Pancreas (tissue), 10 donors: ENCODE measurements at places on chromosomes 2 and 18.

- DNase-seq = no peak
Measured at GRCh38 chr2:179050755-179051154, 818 bp upstream of the CCDC141 start.

GRCh38 chr2:152603166-152603565 lies 114.1 kb downstream of the PRPF40A start:
- no peak for DNase-seq

DNA sequence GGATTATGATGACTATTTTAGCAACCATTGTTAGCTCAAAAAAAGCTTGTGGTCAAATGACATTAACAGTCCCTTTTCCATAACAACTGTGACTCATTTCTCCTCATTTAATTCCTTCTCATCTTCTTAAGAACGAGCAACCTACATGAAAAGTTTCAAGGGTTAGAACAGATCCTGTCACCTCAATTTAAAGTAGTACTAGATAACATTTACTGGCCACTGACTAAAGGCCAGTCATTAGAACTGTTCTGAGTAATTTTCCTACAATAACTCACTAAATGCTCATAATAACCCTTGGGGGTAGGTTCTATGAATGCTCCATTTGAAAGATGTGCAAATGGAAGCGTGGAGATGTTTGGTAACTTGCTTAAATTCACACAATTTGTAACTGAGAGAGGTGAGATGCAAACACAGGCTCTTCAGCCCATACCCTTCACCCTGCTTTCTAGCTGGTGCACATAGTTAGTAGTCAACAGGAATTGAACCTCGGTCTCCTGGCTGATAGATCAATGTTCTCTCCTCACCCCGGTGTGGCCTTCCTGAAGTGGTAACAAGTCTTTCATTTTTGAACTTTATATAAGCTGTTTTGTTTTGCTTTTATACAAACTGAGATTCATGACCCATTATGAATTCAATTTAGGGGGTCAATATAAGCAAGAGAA lies 212.5 kb downstream of the SETBP1 start:
- no peak for DNase-seq

- DNase-seq = no peak
Measured at GRCh38 chr2:55891671-55892094, 31.9 kb downstream of the EFEMP1 start.

- no peak for DNase-seq
Measured at GRCh38 chr2:182509216-182509615, 82.4 kb upstream of the PDE1A start.

DNA sequence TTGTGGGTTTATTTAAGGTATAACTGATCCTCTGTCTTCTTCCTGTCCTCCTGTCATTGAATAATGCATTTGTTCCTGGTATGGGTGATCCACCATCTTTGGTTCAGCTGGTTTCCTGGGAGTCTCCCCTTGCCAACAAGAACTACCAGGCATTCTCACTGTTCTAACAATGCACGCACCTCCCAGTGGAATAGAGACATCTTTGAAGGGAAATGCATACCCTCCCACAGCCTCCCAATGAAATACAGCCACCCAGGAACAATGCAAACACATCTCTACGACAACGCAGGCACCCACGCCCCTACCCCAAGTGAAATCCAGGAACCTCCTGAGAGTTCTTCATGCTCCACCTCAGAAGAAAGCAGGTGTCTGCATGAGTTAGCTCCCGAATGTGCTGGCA lies 318.0 kb downstream of the SOX11 start:
- DNase-seq = no peak

DNA sequence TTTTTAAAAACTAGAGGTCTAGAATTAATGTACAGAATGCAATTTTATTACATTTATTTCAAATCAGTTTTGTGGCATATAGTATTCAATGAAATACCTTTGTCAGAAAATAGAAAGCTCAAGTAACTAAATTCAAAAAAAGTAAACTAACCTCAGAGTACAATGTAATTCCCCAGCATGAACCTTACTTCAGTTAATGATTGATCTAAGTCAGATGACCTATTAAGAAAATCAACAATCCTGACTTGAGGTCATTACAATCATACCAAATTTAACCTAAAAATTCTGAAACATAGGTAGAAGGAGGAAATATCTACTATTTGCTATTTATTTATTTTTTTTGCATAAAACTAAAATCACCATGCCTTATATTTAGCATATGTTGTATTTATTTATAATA lies 142.9 kb downstream of the CCDC102B start:
- no peak for DNase-seq

DNA sequence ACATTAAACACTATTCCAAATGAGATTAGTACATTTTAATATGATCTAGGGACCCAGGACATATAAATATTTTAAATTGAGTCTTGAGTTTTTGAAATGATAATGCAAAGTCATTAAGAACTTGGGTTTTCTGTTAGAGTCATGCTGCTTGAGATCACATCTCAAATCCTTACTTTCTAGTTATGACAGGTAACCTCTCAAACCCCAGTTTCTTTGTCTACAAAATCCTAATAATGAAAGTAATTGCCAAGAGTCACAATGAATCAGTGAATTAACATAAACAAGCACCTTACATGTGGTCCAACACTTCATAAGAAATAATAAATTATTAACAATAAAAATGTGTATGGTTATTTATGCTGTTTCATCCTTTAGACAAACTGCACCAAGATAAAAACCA lies 607.6 kb downstream of the LRP1B start:
- DNase-seq = no peak

DNA sequence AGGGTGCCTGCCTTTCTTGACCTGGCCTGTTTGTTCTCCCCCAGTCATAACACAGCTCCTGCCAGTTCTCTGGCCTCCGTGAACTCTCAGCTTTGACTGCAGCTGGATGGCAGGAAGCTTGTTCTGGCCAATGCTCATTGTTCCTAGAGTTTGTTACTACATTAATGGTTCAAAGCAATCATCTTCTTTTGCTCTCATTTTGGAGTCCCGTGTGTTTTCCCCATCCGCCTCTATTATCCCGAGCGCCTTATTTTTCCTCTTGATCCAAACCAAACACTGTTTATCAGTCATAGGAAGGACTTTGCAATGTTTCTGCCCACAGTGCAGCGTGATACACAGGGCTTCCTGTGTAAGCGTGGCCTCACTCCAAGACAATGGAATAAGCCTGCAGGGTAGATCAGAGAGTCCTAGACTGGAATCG lies 184.3 kb upstream of the APCDD1 start:
- no peak for DNase-seq

DNA sequence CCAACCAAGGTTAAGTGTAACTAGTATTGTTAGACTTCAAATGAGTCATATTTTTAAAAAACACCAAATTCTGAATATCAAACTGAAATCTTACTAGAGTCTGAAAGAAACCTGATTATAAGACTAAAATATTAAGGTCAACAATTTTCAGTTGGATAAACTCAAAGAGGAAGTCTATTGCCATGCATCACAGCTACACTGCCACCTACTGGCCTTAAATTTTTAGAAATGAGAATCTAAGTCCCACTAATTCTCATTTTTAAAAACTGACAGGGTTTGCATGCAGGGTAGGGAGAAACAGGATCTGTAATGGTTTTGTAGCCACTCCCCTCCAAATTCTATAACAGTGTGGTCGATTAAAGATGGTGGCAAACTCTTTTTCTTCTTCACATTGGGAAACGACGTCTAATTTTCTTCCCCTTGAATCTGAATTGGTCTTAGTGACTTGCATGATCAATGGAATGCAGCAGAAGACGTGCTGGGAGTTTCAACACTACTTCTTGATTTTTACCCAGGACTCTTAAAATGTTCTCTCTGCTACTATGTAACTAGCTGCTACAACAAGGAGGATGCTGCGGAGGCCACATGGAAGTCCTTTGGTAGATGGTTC lies 176.1 kb upstream of the SESTD1 start:
- DNase-seq = no peak

DNA sequence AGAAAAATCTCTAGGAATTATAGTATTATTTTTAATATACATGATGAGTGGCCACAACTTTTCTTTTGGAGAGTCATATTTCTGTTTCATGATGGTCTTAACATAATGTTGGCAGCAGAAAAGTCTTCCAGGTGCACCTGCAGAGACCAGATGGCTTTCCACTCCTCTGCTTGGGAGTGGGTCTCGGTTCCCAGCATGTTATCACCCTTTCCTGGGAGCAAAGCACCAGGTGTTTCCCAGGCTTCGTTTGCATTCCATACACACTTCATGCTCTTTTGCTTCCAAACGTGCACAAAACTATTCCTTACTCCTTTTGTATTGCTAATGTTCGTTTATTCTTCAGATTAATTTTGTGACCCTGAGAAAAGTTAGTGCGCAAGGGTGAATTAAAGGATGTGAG lies 305.2 kb downstream of the CDH2 start:
- no peak for DNase-seq

- peak; percentile 59 for DNase-seq
Measured at GRCh38 chr2:235746257-235746934, 252.6 kb downstream of the AGAP1 start.

GRCh38 chr2:154713675-154714074 lies 15.2 kb downstream of the KCNJ3 start:
- DNase-seq = no peak

GRCh38 chr18:62497190-62497772 lies 25.5 kb upstream of the ZCCHC2 start:
- no peak for DNase-seq

- DNase-seq = no peak
Measured at GRCh38 chr2:216596980-216597509, 36.2 kb upstream of the IGFBP2 start.

GRCh38 chr2:190060626-190061025 lies 1.9 kb downstream of the MSTN start:
- DNase-seq = no peak

DNA sequence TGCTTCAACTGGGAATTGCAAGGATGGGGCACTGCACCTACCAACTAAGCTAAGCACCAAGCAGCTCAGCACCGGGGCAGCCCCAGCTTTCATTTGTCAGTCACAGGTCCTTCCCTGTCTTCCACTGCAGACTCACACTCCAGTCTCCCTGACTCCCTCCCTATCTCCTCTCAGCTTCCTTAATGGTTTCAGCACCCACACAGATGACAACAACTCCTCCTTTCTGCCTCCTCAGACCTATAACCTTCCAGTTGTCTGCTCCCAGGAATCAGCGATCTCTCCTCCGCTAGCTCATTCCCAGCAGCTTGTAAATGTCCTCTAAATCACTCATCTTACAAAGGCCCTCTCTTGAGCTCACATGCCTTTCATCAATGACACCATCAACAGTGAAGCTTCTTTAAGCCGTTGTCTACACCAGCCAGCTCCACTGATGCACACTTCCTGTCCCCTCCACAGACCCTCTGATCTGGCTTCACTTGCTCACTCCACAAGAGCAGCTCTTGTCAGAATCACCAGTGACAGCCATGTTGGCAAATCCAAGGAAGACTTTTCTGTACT lies 32.1 kb downstream of the CLASP1 start:
- DNase-seq = no peak

DNA sequence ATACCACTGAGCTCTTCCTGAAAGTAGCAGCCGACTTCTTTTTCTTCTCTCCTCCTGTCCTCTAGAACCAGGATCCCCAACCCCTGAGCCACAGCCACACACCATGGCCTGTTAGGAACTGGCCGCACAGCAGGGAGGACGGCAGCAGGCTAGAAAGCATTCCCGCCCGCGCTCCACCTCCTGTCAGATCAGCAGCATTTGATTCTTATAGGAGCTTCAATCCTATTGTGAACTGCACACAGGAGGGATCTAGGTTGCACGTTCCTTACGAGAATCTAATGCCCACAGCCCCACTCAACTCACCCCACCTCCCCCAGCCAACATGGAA lies 179.1 kb upstream of the SH3BP4 start:
- DNase-seq = no peak

GRCh38 chr2:147659051-147659450 lies 185.8 kb upstream of the ACVR2A start:
- no peak for DNase-seq

- DNase-seq = no peak
Measured at GRCh38 chr2:165776013-165776412, 18.0 kb downstream of the GALNT3 start.

- no peak for DNase-seq
Measured at GRCh38 chr2:109058191-109058632, 69.2 kb upstream of the EDAR start.

GRCh38 chr18:58413667-58414628 lies 214.9 kb downstream of the ALPK2 start:
- no peak for DNase-seq

GRCh38 chr2:173150963-173151362 lies 75.3 kb downstream of the MAP3K20 start:
- DNase-seq = no peak

- no peak for DNase-seq
Measured at GRCh38 chr2:25371253-25372241, 29.8 kb upstream of the DNMT3A start.

- DNase-seq = no peak
Measured at GRCh38 chr2:219003267-219003634, 10.0 kb upstream of the CRYBA2 start.

DNA sequence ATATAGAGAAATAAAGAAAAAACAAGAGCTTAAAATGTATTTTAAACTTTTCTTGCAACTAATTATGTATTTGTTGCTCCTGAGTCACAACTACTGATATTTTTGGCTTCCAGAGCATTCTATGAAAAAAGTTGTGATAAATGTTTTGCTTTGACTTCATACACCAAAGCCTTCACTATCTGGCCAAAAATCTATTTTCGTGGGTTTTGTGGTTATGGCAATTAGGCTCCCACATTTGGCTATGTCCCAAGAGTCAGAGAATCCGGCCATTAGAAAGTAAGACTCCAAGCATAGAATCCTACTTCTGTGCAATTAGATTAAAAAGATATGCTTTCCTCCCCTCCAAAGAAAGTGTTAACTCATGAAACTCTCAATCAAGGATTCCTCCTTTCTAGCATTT lies 1456.1 kb upstream of the ACVR2A start:
- DNase-seq = no peak
